ENCODE measurements at places on chromosomes 11 and 22.

DNA sequence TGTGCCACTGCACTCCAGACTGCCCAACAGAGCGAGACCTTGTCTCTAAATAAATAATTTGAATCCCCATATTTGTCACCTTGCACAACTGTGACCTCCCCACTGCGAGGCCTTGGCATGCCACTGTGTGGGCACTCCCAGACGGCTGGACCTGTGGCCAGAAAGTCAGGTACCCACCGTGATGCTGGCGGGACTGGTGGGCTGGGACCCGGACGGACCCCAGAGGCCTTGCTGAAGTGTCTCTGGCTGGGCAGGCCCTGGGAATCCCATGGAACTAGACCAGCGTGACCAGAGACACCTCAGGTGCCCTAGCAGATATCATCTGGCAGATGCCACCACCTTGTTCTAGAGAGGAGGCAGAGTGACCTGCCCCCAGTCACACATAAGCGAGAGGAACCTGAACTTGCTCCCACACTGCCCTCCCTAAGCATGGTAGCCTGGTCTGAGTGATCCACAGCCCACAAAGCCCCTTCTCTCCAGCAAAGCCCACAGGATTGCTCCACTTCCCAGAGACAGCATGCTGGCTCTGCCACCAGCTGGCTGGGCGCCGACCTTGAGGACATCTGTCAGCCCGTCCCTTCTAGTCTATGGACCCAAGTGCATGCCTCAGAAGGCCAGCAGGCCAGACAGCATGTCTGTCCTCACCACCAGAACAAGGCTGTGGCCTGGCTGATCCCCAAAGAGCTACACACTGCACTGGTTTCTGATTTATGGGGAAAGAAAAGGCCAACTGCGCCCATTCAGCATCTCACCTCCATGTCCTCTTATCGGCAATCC is 9.5 kb downstream of the MACROD1 start:
- no peak for DNase-seq

- DNase-seq: peak; percentile 11
These were observed 710 bp upstream of the DGCR2 start for GRCh38 chr22:19122752-19123492.

- no peak for DNase-seq
These were observed 605 bp upstream of the FDX1 start for GRCh38 chr11:110428956-110429730.

DNA sequence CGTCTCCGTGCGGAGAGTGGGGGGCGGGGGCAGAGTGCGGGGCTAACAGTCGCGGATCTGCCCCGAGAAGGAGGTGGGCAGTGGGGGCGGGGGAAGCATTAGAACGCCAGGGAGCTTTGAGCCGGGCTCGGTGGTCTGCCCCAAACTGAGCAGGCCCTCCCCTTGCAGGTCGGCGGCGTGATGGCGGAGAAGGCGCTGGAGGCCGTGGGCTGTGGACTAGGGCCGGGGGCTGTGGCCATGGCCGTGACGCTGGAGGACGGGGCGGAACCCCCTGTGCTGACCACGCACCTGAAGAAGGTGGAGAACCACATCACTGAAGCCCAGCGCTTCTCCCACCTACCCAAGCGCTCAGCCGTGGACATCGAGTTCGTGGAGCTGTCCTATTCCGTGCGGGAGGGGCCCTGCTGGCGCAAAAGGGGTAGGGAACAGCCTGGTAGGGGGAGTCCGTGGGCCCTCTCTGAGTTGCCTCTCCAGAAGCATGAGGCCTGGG is 979 bp downstream of the ABCG4 start:
- DNase-seq: no peak

DNA sequence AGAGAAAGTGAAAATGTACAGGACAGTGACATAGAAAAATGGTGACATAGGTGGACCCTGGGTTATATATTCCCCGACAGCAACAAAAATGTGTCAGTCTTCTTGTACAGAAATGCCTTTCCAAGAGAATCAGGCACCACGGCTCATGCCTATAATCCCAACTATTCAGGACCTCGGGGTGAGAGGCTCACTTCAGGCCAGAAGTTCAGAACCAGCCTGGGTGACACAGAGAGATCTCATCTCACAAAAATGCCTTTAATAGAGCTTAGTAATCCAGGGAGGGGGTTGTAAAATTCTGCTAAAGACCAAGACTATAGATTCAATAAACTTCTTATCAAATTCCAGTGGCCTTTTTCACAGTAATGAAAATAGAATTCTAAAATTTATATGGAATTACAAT is 10.7 kb downstream of the ZNF195 start:
- no peak for DNase-seq

- DNase-seq: no peak
These were observed 23.7 kb upstream of the RFPL3 start for GRCh38 chr22:32333769-32334659.

DNA sequence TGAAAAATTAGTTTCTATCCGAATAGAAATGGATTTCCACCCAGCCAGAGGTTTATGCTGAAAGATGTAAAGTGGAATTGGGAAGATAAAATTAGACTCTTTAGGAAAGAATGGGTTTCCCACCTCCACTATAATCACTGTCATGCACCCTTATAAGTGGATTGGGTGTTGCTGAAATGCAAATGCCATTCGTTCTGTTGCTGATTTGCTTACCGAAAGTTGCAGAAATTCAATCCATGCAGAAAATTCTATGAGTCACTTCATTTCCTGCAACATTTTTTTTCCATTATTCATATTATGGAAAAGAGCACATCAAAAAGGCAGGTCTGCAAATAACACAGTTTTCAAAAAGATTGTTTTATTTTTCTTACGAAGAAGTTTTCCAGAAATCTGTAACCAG is 65.6 kb downstream of the LDLRAD3 start:
- peak; percentile 52 for DNase-seq

DNA sequence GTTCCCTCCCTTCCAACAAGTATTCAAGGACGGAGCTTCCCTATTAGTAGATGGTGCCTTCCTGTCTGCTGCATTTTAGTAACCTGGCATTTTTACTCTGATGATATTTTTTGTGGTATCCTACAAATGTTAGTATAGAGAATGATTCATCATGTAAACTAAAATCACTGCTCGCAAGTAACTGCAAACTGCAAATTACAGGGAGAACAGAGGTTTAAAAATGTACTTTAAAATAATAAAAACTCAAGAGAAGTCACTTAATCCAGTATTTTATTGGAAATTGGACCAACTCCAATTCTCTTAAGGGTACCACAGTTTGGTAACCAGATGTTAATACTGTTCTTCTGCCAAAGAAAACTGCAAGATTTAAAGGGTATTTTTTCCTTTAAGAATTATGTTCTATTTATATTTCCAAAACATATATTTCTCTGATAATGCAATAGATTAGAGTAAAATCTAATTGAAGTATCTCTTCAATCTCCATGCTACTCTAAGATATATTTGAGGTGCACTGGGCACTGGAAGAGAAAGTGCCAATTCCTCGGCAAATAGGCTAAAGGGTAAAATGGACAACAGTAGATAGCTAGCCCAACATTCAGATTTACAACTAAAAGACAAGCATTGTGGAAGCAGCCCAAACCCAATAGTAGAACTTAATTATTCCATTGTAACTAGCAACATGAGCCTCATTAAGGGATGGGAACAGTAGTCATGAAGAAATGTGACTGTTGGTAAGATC is 298.0 kb downstream of the TTC28 start:
- no peak for DNase-seq

DNA sequence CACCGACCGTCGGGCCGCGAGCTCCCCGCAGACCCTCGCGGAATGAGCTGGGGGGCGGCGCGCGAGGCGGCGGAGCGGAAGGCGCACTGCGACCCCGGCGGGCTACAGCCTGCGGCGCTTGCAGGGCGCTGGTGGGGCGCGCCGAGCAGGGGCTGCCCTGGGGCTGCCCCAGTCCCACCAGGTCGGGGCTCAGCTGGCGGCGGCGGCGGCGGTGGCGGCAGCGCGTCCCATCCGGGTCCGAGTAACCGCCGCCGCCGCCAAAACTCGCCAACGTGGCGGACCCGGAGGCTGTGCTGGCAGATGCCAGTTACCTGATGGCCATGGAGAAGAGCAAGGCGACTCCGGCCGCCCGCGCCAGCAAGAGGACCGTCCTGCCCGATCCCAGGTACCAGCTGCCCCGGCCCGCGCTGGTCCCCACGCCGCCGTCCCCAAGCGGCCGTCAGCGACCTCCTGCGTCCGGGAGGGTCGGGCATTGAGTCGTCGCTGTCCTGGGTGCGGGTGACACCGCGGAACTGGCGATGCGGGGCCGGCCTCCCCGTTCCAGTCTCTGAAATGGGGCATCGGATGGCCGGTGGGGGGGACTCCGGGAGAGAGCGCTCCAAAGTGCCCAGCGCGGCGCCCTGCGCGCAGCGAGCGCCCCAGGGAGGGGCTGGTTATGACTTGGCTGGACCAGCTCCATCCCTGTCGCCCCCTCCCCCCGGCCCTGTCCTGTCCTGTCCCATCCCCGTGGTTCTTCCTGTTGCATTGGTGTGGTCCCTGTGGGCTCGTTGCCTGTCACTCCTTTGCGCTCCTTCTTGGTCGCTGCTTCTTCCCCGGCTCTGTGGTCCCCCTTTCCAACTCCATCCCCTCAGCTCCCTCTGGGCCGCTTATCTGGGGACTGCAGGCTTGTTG is 63.5 kb downstream of the CRYBB2 start:
- no peak for DNase-seq

GRCh38 chr11:85040166-85040565 is 587.0 kb downstream of the DLG2 start:
- no peak for DNase-seq

DNA sequence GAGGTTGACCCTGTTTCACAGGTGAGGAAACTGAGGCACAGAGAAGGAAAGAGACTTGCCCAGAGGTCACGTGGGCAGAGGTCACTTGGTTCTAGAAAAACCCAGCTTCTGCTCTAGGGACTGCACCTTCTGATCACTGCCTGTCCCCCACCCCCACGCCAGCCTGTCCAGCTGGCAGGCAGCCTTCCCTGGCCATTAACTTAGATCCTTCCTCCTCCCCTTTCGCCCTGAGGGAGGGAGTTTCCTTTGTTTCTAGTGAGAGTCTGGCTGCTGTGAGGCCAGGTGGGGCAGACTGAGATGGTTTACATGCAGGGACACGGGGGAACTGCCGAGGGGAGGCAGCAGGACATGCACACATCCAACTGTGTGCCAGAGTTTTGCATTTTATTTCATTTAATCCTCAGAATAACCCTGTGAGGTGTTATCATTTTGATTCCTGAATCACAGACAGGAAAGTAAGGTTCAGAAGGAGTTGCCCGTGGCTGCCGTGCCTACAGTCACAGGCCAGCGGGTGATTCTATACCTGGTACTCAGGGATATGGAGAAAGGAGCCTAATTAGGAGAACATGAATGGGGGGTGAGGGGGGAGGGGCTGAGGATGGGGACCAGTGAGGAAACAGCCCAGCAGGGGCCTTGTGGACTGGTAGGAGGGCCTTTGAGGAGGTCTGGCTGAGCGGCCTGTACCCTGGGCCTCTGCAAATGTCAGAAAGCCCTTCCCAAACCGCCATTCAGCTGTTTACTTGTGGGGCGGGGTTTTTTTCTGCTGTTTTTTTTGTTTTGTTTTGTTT is 3.4 kb downstream of the FAM83F start:
- DNase-seq: peak; percentile 10

- no peak for DNase-seq
These were observed 20.2 kb downstream of the NADSYN1 start for GRCh38 chr11:71472941-71473792.

GRCh38 chr11:9264316-9265210 is 587 bp downstream of the DENND5A start:
- DNase-seq: peak; percentile 92

- DNase-seq: no peak
These were observed 115.7 kb upstream of the C11orf87 start for GRCh38 chr11:109306322-109306721.

GRCh38 chr22:48651036-48651890 is 1176.4 kb downstream of the BRD1 start:
- no peak for DNase-seq

DNA sequence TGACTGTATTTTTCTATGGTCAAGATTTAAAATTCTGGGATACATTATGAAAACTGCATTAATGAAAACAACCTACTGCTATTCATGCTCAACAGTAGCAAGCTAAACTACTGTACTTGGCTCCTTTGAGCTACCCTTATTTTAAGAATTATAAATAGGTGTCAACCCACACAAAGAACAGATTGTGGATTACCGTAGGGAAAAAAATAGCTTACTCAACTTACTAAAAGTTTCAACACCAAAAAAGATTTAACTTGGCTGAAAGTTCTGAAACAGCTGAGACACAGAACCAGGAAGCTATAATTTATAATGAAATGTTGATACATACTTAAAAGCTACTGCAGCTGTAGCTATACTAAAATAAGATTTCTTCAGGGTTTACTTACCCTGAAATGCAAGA is 10.1 kb downstream of the LIN7C start:
- DNase-seq: peak; percentile 72

DNA sequence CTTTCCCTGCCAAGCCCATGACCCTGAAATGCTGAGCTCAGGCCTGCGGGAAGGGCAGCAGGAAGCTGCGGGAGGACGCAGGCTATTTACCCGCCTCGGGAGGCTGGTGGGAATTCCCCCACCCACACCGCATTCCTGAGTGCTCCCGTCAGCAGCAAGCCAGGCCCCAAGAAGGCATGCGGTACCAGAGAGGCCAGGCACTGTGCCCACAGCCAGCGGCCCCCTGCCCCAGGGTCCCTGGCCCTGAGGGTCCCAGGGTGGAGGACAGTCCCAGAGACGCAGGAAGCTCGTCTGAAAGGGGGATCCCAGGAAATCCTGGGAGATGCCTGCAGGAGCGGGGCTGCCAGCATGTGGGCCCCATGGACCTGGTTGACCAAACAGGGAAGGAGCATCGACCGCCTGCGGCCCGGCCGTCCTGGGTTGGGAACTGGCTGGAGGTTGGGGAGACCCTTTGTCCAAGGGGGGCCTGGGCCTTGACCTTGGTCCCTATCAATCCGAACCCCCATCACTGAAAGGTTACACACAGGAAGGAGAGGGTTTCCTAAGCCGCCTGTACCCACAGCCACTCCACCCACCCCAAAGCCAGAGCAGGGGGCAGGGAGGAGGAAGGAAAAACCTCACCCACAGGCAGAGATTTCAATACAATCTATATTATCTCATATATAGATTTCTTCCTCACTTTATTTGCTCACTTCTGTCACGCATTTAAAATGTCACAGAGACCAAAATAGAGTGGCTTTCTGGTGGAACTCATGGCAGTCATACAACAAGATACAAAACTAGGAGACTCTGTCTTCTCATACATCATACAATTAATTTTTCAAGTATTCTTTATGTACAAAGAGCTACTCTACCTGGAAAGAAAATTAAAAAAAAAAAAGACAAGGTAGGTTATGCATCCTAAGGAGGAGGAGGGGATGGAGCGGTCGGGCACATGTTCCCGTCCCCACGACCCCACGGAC is 17.1 kb downstream of the MAFF start:
- DNase-seq: peak; percentile 94

- DNase-seq: no peak
These were observed 485.1 kb downstream of the OPCML start for GRCh38 chr11:133047036-133047770.

GRCh38 chr11:60798631-60799030 is 13.5 kb downstream of the MS4A10 start:
- DNase-seq: no peak

DNA sequence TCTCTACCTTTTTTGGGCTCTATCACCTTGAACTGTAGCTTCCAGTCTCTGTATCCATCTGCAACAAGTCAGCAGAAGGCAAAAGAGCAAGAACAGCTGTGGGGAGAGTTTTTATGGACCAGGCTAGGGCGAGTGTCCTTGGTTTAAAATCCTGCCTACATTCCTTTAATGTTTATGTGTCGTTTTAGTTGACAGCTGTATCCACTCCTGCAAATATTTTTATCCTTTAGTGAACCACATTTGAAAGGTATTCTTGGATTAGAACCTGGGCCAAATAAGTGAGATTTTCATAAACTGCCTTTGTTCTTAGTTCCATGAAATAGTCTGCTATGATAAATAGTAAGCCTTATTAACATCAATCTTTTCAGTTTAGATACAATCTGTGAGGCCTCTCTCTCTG is 712.2 kb downstream of the ETS1 start:
- DNase-seq: no peak
